ENCODE measurements at places on chromosomes 6 and 20.

- no peak for DNase-seq
These were observed 23.1 kb upstream of the TMEM242 start for GRCh38 chr6:157346373-157346772.

DNA sequence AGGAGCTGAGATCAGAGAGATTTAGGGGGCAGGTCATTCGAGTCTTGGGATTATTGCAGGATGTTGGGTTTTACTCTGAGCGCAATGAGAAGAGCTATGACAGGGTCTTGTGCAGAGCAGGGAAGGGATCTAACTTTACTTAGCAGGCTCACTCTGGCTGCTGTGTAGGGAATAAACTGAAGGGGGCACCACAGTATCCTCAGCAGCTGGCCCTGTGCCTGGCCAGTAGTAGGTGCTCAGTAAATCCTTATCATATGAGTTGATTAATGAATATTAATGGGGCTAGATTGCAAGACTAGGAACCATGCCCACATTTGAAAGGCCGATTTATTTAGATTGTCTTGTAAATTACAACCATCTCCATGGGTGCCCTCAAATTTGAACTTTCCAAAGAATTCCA, 4.6 kb upstream of the MDGA1 start:
- DNase-seq: no peak

- no peak for DNase-seq
These were observed 28.9 kb downstream of the UTRN start for GRCh38 chr6:144314003-144314485.

- DNase-seq: no peak
These were observed 520.4 kb downstream of the TFAP2B start for GRCh38 chr6:51339108-51339507.

- DNase-seq: peak; percentile 84
These were observed 3.9 kb upstream of the ZNF831 start for GRCh38 chr20:59159493-59160376.

DNA sequence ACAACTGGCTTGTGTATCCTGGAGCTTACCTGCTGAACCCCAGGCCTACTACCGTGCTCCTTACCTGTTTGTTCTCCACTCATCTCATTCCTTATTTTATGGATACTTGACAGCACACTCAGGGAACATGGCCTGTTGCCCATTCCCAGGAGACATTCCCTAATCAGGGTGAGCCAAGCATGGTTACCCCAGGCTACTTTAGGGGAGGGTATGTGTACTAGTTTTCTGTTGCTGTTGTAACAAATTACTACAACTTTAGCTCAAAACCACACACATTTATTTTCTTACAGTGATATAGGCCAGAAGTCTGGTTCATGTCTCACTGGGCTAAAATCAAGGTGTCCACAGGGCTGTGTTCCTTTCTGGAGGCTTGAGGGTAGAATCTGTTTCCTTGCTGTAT, 15.0 kb upstream of the TRAM2 start:
- DNase-seq: no peak

- no peak for DNase-seq
These were observed 169.3 kb downstream of the TTLL2 start for GRCh38 chr6:167493976-167494697.

GRCh38 chr6:157648561-157648960, 174.5 kb upstream of the SNX9 start:
- DNase-seq: no peak

DNA sequence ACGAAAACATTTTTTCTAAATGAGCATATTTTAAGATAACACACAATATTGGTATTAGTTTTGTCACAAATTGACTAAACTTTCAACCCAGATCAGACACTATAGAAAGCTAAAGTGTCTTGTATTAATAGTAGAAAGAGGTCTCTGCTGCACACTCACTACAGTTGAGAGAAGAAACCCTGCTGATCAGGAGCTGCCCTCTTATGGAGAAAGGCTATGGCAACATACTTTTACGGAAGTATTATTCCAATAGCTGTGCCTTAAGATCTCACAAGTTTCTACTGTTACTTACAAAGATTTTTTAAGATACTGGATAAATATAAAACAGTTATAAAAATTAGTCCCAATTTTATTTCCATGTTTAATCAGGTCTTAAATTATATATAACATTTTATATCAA, 155.7 kb downstream of the RIMS1 start:
- no peak for DNase-seq

GRCh38 chr20:34709831-34710567, 5.9 kb downstream of the TP53INP2 start:
- DNase-seq: peak; percentile 45
